ENCODE measurements at places on chromosomes 4 and X.

- DNase-seq, result peak; percentile 16
These were observed 57.1 kb upstream of the NKAP start for GRCh38 chrX:120000490-120001246.

DNA sequence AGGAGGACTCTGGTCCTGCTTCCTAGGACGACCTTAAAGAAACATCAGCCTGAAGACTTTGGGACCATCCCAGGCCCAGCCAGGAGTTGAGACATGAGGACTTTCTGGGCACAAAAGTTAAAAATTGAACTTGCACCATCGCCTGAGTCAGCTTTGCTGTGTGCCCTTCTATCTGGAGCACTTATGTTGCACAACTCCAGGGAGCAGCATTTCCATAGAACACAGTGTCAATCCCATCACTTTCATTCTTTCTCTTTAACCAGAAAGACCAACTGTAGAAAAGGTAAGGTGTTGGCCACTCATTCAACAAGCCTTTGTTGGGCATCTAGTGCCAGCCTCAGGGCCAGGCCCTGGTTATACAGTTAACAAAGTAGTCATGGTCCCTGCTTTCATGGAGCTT is 8.6 kb upstream of the CLDN24 start:
- no peak for DNase-seq

DNA sequence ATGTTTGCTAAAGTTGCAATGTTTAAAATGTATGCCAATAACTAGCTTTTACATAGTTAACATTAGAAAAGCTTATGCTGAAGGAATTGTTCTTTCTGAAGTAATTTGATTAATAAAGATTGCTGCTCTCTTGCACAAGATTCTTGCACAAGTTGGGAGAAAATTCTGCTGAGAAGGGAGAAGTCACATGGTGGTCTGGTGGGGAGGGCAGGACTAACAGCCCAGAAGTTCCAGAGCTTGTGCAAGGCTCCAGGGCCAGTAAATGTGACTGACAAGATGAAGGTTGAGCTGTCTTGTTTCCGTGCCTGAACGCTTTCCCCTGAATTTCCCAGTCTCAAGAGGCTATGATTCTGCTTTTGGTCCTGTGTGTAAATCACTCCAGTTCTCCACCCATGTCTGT is 112.9 kb upstream of the VCX start:
- DNase-seq, result no peak

- DNase-seq, result no peak
These were observed 199.7 kb upstream of the CPEB2 start for GRCh38 chr4:14802596-14802995.

GRCh38 chr4:92299152-92299551 is 4.6 kb upstream of the GRID2 start:
- DNase-seq, result no peak

DNA sequence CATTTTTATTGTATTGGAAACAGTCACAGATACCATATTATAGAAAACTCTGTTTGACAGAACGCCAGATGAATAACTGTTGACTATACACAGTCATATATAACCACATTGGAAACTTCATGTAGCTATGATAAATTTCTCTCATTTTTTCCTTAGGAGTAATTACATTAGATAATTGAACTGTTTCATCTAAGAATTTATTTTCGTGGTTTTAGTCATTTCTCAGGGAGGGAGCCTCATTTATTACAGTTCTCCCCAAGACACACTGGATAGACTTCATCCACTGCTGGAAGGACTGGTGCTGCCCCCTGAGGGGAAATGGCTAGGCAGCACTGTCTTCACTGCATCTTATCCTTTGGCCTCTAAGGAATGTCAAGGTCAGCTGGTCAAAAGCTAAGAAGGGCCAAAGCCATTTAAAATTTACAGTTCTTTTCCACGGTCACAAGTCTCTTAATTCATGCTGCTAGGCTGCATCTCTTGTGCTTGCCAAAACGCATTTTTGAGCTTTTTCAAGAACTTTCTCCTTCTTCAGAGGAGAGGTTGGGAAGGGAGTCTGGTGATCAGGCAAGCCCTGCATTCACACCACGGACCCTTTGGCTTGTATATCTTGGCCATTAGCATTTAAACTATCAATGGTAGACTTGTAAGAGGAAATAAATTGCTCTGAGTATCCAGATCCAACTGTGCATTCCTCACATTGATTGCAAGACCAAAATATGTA is 145.1 kb downstream of the CBR4 start:
- DNase-seq, result no peak

DNA sequence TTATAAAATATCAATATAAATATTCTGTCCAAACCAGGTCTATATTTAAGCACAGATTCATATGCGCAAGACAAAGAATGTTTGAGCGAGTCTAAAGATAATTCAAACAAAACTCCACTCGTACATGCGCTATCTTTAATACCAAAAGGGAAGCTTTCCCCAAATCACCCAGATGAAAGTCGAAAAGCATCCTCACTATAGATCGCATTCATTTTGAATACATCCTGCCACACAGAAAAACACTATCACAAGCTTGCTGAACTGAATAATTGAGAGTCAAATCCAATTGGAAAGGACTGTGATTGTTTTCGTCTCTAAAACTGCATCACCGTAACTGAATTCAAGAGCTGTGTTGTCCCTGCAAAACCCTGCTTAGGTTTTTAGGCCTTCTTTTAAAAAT is 685 bp downstream of the TASL start:
- no peak for DNase-seq

- no peak for DNase-seq
These were observed 47.1 kb upstream of the BMP15 start for GRCh38 chrX:50863471-50863870.

- no peak for DNase-seq
These were observed 42.0 kb downstream of the MAOB start for GRCh38 chrX:43840265-43840664.

DNA sequence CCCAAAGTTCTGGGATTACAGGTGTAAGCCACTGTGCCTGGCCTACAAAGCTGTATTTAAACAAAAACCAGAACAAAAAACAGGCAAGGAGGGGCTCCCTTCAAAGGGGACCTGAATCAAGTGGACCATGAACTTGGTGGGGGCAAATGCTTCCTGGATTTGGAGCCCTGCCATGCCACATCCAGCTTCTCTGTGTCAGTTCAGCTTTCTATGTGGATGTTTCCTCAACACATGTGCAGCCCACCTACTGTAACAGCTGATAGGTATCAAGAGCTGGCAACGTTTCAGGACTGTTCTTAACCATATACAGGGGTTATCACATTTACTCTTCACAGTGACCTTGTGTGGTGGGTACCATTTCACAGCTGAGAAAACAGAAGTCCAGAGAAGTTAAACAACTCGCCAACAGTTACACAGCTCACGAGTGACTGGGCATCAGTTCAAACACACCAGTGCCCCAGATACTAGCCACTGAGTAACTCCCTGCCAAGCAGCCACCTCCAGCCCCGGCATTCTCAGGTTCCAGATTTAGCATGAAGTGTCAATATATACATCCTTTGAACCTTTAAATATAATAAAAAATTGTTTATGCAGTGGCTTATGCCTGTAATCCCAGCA is 7.5 kb downstream of the GPR143 start:
- DNase-seq, result no peak

GRCh38 chrX:1618689-1619088 is 3.8 kb downstream of the ASMT start:
- no peak for DNase-seq

DNA sequence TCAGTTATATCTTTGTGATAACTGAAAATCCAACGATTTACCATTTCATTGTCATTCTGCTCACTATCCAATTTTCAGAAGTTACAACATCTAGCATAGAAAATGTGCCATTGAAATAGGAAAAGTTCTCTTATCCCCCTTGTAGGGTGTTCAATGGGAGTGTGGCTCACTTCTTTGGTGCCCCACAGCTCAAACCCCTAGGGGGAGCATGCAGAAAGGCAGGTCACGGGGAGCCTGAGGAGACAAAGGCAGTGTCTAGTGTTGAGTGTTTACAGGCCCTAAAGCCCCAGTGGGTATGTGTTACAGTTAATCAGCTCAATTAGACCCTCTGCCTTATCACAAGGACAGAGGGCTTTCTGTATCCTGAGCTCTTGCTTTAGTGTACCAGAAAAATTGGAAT is 243.4 kb upstream of the GRID2 start:
- DNase-seq, result no peak

GRCh38 chr4:137015426-137016409 is 516.6 kb downstream of the PCDH18 start:
- DNase-seq, result no peak

GRCh38 chr4:48571471-48571870 is 81.4 kb downstream of the ZAR1 start:
- no peak for DNase-seq

Measured in NCI-H526 (cell line).